Stimulated activated CD8-positive, alpha-beta memory T cell treated with anti-CD3 and anti-CD28 coated beads, Interleukin-15, amount 100 ng/mL, for 48 hours (primary cell): ENCODE measurements at places on chromosomes 4 and X.

- no peak for DNase-seq
Observed at GRCh38 chr4:56788081-56788480, 33.4 kb downstream of the SPINK2 start.

DNA sequence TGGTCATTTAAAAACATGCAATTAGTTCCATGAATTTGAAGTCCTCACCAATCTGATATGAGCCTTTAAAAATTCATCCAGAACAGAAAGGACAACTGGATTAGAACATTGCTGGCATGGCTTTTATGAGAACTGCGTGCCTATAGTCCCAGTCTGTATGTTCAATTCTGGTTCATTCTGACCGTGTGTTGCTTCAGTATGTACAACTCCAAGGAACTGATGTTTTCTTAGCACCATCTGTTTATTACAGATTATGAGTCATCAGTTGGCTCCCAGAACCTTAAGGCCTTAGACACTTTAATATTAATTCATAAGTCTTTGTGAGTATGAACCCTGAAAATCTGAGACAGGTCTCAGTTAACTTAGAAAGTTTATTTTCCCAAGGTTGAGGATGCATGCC is 115.0 kb downstream of the CEP44 start:
- DNase-seq: no peak

DNA sequence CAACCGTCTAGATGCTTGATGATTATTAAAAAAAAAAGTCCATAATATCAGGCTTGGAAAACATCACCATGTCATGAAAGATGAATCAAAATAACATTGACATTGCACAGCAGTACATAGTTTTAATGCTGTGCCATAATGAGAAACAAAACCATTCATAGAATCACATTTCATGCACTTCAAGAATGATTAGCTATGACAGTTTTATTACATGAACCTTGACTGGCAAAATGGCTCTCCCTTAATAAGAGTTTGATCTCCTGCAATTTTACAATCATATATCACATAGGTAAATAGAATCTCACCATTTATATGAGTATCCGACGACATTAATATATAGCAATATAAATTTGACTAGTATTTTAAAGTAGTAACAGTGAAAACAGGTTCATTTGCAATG is 49.8 kb downstream of the TECRL start:
- no peak for DNase-seq

DNA sequence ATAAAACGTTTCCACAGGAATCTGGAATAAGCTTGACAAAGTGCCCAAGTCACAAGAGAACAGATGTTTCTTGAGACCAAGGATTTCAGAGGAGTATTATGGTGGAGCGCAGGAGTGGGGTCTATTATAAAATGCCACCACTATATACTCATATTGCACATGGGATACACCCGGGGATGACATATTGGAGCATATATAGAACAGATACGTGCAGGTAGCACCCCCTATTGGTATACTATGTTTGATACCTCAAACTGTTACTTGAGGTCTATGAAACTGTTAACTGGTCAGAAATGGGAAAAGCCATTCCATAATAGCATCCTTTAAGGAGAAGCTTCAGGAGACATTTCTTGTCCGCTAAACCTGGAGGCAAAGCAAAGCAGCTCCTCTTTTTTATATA is 86.0 kb downstream of the PCYT1B start:
- no peak for DNase-seq

DNA sequence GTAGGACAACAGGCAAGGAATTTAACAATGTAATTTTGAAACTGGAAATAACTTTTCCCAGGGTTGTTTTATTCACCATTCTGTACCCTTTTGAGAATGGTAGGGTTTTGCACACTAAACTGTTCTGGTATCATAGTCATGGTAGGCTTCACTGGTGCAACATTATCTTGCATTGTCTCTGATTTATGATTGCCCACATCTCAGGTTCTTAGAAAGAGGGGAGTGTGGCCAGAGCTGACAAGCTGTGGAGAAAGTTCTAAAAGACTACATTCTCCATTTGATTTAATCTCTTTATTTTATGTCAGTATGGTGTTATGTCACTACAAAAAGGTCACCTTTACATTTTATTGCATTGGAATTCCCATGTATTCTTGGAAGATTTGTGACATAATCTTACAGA is 447.3 kb downstream of the GRIA2 start:
- DNase-seq: no peak

- no peak for DNase-seq
Observed at GRCh38 chr4:57679969-57680368, 569.8 kb upstream of the IGFBP7 start.
